ENCODE measurements at places on chromosomes 4 and X.

- no peak for DNase-seq
These were observed 718.7 kb upstream of the TENM3 start for GRCh38 chr4:181524499-181524898.

DNA sequence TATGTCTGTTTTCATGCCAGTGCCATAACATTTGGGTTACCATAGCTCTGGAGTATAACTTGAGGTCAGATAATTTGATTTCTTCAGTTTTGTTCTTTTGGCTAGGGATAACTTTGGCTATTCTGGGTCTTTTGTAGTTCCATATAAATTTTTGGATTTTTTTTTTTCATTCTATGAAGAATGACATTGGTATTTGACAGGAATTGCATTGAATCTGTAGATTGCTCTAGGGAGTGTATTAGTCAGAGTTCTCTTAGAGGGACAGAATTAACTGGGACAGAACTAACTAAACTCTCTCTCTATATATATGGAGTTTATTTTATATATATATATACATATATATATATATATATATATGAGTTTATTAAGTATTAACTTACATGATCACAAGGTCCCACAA, 32.2 kb upstream of the SLIT2 start:
- peak; percentile 10 for DNase-seq

DNA sequence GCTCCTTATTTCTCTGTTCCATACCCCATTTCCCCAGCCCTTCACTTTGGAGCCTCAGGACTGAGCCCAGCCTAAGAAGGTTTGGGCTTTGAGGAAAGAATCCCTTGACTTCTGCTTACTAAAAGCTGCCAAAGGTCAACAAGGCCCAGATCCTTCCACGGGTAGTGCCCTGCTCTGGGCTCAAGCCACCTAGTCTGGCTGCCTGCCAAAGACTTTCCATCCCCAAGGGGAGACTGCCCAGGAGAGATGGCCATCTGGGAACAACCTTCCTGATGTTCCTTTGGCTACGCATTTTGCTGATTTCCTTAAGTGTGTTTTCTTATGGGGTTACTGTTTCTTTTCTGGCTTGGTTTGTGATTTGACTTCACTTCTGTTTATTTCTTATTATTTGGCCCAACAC, 49.8 kb upstream of the NDP start:
- no peak for DNase-seq

DNA sequence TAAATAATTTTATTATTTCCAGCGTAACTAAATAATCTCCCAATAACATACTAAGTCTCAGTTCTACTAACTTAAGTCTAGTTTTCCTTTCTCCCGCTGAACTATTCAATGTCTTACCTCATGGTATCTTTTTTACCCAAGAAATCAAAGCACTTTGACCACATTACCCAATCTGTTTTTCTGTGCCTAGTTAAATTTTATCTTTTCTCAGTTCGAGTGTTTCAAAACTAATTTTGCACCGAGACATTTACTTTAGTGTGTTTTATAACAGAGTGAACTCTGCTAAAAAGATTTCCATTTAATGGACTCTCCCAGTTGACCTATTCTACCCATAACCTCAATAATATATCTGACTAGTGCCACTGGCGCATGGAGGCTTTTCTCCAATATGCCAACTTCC, 67.6 kb upstream of the IRF2 start:
- no peak for DNase-seq

GRCh38 chrX:55648434-55648833, 25.2 kb downstream of the FOXR2 start:
- DNase-seq, result no peak

GRCh38 chr4:52367282-52367830, 291.7 kb downstream of the USP46 start:
- DNase-seq, result no peak

- no peak for DNase-seq
These were observed 36.5 kb upstream of the CEP135 start for GRCh38 chr4:55912249-55912648.

DNA sequence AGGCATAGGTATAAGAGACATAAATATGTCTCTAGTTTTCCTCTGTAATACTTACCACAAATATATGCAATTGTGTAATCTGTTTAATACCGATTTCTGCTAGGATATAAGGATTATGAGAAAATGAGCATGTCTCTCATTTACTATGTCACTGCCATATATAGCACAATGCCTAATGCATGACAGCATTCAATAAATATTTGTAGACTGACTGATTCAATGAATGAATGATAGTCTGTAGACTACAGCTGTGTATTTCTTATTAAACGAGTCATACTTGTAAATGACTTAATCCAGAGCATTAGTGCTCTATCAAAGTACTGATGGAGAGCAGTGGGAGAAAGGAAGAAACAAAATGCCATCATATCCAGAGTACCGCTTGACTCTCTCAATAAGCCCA, 175.6 kb downstream of the PPP3CA start:
- DNase-seq, result peak; percentile 70

DNA sequence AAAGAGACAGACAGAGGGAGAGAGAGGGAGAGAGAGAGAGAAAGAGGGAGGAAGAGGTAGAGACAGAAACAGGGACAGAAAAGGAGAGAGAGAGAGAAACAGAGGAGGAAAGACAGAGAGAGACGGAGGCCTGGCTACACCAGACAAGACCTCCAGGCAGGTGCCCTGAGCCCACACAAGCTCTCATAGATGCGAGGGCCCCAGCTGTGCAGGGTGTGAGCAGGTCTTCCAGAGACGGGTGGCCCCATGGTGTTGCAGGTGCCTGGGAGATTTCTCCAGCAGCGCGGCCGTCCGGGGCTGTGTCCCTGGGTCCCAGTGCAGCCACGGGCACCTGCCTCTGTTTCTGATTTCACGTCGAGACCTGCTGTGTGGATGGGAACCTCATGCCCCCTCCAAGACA, 253.0 kb downstream of the SHOX start:
- DNase-seq, result no peak

DNA sequence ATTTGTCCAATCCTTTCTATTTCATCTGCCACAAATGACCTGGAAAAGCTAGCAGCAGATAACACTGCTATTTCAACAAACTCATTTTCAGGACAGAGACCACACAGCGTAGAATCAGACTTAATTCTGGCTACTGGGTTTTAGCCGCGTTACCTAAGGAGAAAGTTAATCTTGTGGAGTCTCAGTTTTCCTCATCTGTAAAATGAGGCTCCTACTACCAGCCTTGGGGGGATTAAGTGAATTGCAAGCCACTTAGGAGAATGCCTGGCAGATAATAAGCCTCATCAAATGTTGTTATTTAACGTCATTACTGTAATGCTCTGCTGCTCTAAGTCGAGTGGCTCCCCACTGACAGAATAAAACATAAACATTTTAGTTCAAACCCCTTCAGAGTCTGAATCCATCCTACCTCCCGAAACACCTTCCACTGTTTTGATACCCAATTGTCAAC, 1.4 kb downstream of the CCNI start:
- no peak for DNase-seq

DNA sequence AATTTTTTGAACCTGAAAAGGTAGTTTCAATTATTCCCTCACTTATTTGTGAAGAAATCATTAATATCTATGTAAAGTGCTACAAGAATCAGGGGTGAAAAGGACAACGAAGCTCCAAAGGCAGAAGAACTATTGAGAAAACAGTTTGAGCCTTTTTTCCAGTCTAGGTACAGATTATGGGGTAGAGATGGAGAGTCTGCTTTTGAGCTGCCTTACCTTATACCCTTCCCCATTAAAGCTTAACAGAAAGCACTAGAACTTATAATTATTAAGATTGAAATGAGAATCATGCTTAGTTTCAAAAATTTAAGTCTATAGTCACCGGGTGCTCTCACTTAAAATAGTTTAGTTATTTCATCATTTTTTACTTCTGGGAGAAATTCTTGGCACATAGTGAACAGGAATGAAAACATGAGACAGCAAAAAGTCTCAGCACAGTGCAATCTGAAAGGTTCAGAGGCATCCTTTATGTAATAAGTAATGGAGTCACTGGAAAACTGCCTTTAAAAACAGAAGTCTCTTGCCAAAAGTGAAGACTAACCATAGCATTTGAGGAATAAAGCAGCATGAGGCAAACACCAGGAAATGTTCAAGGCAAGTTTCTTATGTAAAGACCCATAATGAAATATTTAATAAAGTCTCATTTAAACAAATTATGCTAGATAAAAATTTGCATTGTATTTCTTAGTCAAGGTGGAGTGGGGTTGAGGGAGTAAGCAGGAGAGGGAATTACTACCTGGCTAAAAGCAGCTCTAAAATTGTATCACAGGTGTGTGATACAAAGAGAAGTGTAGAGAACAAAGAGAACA, 5.1 kb upstream of the DCLK2 start:
- DNase-seq, result peak; percentile 94

GRCh38 chrX:41705042-41705441, 16.3 kb downstream of the GPR34 start:
- no peak for DNase-seq

DNA sequence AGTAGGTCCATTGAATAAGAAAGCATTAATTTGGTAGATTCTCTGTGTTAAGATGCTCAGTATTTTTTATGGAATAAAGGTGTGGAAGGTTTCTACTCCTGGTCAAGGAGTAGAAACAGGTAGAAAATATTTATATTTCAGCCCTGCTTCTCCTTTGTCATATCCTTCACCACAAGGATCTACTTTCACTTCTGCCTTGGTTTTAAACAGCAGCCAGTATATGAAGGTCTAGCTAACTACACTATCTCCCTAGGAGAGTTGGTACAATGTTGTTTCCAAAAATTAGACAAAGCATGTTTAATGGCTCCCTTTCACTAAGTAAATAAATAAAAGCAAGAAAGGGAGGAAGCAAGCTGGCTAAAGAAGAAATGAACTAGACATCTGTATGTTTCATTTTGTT, 44.6 kb upstream of the GYPA start:
- no peak for DNase-seq

DNA sequence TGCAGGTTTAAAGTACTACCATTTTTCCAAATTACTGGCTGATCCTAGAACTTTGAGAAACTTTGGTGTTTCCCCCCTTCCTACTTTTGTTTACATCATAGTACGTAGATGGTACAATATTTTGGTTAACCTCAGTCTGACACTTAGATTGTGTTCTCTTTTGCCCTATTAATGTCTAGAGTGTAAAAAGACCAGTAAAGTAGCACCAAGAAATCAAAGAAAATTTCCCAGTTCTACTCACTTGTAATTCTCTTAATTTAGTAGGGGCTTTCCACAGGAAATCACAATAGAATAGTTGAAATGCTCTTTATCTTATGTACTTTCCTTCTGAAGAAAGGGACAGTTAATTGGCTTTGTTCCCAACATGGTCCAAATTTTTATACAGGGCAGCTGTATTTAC, 51.6 kb downstream of the NFKB1 start:
- DNase-seq, result no peak

DNA sequence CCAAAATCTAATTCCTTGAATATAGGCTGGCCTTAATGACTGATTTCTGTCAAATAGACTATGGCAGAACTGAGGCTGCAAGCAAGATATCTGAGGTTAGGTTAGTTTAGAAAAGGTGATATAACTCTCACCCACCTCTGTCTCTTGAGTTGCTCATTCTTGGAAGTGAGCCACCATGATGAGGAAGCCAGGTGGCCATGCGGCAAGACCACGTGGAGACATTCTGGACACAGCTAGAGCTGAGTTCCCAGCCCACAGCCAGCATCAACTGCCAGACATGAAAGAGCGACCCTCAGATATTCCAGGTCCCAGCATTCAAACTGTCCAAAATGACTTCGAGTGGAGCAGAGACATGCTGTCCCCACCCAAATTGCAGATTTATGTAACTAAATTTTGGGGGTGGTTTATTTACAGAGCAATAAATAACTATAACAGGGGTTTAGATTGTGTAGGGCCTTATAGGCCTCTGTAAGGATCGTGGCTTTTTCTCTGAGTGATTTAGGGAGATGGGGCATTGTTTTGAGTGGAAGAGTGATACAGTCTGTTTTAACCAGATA, 33.7 kb downstream of the USP53 start:
- DNase-seq, result no peak

DNA sequence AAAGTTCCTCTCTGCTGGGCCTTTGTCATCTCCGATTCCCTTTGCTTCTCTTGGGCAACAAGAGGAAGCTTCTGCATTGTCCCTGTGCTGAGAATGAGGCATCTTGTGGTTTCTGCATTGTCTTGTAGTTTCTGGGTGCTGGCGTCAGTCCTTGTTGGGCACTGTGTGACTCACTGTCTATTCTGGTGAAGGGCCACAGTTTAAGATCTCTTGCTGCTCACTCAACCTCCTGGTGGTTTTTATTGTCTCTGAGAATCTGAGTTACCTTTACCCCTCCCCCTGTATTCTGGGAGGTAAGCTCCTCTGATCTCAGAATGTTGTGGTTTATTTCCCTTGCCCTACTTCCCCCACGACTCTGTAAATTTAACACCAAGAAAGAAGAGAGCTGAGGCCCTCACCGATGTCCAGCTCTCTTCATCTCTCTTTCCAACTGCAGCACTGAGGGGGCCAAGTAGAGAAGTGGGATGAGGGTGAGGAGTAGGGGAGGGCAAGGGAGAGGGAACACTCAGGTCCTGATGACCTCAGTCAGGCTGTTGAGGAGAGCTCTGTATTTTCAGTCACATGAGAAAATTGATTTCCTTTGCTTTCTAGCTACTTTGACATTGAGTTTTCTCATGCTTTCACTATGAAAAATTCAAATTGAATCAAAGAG, 441.6 kb upstream of the PITX2 start:
- peak; percentile 93 for DNase-seq

GRCh38 chr4:77629885-77630284, 24.3 kb downstream of the CXCL13 start:
- DNase-seq, result no peak

GRCh38 chrX:78997870-78998558, 52.8 kb downstream of the P2RY10 start:
- no peak for DNase-seq

- DNase-seq, result peak; percentile 79
These were observed 339.8 kb upstream of the FRG1 start for GRCh38 chr4:189600718-189601435.
